ENCODE measurements at places on chromosomes 2 and 18.

- DNase-seq, result no peak
Observed at GRCh38 chr2:199850218-199850717, 724 bp downstream of the FTCDNL1 start.

- DNase-seq, result no peak
Observed at GRCh38 chr2:190418727-190419126, 10.6 kb downstream of the MFSD6 start.

DNA sequence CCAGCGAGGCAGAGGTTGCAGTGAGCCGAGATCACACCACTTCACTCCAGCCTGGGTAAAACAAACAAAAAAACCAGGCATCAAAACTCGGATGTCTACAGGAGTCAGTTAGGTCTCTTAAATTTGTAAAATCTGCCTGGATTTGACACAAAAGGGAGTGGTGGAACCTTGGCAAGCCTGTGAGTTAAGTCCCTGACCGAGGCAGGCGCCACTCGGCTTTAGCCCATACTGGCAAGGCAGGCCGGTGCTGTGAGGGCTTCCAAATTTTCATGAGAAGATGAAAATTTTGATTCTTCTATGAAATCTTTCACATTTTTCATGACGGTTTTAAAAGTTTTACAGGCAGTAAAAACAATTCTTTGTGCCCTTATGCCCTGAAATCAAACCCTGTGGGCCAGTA, 165.8 kb downstream of the FMNL2 start:
- DNase-seq, result no peak

- DNase-seq, result no peak
Observed at GRCh38 chr2:62895632-62896009, 155.0 kb upstream of the OTX1 start.

- DNase-seq, result no peak
Observed at GRCh38 chr2:18821431-18821830, 232.1 kb upstream of the NT5C1B start.

DNA sequence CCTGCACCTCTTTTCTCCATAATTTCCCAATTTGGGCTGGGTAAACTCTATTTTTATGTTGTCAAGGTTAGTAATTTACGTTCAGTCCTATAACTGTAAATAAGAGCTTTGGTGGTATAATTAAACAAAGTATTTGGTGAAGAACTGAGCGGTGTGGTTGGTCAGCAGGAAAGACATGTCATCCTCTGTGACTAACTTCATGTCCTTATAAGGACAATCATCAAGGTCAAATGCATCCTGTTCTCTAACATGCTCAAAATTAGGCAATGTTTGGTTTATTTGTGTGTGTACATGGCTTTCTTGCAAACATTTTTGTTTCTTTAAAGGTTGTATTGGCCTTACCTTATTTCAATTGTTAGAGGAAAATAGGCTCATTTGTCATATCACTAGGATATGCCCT, 121.5 kb upstream of the NABP1 start:
- DNase-seq, result no peak

DNA sequence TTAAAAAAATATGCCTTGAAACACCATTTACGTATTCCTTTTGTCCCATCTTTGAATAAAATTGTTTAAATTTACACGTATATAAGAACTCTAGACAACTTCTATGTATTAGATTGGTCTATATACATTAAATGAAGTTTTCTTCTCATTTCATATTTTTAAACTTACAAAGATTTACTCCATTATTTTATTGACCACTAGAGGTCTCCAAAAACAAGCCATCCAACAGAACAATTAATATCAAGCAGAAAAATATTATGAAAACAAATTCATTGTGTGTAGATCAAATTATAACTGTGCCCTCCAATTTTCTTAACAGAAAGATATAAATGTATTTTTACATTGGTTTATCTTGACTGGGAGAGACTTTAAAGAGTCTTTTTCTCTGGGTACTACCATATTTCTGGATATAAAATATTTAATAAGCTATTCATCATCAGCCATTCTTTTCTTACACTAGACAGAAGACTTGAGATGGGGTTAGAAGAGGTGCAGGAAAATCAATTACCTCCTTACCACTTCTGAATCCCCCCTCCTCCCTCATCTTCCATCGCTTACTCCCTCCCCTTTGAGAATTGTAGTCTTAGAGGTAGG, 66.5 kb downstream of the DPP4 start:
- DNase-seq, result no peak

DNA sequence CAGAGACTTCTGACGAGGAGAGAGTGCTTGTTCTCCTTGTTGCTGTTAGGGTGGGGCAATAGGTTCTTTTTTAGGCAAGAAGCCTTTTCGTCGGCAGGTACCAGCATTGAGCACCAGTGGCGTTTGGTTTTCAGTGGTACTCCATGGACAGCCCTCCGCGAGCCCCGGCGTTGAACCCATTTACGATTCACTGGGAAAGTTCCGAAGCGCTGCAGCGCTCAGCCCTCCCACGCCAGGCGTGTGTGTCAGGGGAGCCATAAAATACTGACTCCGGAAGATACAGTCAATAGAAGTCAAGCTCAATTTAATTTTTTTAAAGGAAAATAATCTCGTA, 494 bp upstream of the ROCK1 start:
- DNase-seq, result no peak

DNA sequence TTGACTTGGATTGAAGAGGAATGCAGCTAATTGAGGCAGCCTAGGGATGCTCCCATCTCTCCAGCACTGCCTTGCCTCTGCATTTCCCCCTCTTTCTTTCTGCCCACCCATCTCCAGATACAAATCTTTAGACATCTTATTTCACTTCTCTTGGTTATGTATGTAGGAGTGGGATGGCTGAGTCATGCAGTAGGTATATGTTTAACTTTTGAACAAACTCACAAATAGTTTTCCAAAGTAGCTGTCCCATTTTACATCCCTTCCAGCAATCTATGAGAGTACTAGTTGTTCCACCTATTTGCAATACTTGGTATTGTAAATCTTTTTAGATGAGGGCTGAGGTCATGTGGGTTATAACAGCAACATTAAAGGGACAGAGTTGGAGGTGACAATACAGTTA, 329.9 kb downstream of the DYSF start:
- no peak for DNase-seq
